ENCODE measurements at places on chromosomes 16 and 17.

- DNase-seq, result no peak
These were observed 1879.9 kb downstream of the TP53TG3F start for GRCh38 chr16:35339337-35339736.

- no peak for DNase-seq
These were observed 110.2 kb downstream of the COPRS start for GRCh38 chr17:31748881-31749280.

DNA sequence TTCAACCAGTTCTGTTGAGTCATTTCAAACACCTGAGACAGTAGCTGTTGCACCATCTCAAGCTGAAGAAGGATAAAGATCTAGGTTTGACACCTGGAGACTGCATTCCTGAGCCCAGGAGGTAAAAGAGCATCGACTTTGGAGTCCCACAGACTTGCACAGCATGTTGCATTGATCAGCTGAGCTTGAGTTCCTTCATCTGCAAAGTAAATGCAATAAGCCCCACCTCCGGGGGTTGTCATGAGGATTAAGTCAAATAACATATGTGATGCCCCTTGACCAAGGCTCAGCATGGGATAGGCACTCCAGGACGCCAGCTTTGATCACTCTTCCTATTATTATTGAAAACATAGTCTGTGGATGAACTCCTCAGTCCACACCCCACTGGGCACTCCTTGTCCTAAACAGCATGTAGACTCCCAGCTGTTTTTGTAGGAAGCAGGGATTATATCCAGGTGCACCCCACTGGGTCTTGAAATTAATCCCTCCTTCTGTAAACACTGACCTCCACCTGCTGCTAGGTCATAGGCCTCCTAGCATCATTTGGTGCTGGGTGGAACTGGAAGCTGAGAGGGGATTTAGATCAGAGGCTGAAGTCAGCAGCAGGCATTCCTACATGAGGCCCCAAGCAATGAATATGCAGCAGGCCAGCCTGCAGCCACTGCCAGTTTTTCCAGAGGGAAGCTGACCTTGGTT, 259.0 kb downstream of the HS3ST4 start:
- no peak for DNase-seq

DNA sequence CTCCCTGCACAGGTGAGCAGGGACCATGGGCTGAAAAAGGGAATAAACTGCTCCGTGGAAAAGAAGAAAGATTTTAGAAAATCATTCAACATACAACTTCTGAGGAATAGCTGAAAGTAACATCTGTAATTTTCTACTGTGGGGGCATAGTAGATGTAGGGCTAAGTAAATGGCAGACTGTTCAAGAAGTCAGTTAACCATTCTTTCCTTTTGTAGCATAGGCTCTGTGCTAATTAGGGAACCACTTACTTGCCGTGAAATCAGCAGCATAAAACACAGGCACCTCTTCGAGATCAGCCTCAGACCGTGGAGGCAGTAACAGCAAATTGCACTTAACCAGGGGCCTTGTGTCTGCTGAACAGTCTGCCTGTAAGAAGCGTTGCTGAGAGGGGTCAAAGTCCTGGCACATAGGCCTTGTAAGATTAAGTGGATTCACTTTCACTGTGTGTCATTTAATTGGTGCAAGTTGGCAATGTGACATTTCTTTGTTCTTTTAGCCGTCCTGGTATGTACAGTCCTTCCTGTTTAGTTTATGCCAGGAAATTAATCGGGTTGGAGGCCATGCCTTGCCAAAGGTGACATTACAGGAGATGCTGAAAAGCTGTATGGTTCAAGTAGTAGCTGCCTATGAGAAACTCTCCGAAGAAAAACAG, 10.4 kb downstream of the COG1 start:
- no peak for DNase-seq

DNA sequence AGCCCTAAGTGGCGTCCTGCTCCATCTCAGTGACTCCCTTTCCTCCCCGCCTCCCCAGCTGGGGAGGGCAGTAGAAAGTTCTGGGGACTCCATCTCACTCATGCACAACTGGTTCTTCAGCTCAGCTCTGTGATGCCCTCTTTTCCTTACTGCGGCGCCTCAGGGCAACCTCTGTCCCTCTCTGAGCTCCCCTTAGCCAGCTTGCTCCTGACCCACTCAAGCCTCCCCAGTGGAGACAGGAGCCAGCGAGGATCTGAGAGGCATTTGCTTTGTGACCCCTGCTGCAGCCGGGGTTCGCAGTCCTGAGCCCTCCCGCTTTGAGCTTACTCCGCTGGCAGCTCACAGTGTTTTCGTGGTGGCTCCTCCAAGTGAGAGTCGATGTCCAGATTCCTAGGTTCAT, 6.2 kb upstream of the MRC2 start:
- DNase-seq, result no peak

DNA sequence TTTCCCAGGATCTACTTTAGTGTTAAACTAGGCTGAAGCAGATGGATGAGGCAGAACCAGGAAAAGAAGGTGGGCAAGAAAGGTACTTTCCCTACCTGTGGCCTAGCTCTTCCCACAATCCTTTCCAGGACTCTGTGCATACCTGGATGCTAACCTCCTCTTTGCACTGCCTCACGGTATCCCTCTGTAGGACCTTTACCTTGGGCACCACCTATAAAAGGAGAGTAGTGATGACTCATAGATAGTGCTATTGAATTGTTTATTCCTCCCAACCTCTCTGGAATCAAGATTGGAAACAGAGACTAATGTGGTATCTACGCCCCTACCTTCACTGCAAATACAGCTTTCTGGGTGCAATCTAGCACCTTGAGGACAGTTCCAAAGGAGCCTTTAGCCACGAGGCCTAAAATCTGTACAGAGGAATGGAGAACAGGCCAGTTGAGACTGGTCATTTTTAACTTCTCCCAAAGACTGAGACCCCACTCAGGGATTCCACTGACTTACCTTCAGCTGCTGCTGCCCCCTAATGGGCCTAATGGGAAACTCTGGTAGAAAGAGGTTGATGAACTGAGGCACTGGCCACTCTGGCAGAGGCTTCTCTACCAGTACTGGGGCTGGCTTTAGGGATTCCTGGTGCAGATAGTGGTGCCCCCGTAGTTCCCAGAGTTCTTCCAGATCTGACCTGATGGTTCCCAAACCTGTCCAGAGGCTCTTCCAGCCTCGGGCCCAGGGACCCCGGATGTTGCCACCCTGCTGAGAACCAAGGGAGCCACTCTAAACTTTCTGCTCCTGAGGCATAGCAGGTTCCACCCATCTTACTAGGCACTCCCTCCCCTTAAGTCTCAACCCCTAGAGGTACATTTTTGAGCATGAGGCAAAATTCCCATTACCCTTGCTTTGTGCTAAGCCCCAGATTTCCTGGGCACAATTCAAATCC, 781 bp downstream of the RSKR start:
- peak; percentile 30 for DNase-seq

- DNase-seq, result no peak
These were observed 5.3 kb downstream of the CTNS start for GRCh38 chr17:3641717-3642486.

GRCh38 chr17:59329176-59330052, 2.0 kb upstream of the YPEL2 start:
- DNase-seq, result peak; percentile 20

GRCh38 chr17:35895636-35896587, 15.8 kb upstream of the CCL5 start:
- no peak for DNase-seq

- DNase-seq, result no peak
These were observed 19.7 kb upstream of the SHISA9 start for GRCh38 chr16:12881740-12882139.

GRCh38 chr16:25124503-25124902, 13.0 kb downstream of the LCMT1 start:
- DNase-seq, result no peak

DNA sequence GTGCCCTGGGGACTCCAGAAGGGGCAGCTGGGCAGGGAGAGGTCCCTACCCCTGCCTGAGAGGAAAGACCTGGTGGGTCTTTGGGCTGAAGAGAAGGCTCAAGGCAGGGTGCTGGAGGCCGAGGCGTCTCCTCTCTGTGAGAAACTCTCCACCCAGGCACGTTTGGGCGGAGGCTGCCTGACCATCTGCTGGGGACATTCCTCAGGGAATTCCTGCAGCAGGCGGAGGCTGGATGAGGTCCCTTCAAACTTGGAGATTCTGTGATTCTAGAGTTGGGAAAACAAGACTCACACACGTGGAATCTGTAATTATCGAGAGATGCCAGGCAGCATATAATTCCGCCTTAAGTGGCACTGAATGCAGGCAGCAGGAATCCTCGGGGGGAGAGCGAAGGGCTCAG, 21.1 kb upstream of the PHF12 start:
- no peak for DNase-seq

GRCh38 chr16:82655072-82655714, 28.4 kb downstream of the CDH13 start:
- peak; percentile 63 for DNase-seq

DNA sequence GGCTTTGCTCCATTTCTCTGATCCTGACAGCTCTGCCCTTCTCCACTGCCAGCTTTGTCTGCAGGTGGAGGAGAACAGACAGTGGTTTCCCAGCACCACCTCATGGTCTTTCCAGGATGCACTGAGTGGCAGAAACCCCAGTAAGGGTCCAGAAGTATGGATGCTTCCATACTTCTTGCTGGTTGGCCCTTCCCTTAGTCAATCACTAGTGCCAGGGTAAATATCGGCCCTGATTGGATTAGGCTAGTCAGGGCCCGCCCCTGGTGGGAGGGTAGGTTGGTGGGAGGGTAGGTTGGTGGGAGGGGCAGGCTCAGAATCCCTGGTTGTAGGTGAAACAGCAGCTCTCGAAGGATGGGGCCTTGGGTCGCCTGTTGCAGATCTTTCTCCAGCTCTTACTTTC, 10.2 kb downstream of the RNF213 start:
- peak; percentile 28 for DNase-seq

GRCh38 chr16:3787924-3788661, 70.8 kb upstream of the TRAP1 start:
- no peak for DNase-seq

DNA sequence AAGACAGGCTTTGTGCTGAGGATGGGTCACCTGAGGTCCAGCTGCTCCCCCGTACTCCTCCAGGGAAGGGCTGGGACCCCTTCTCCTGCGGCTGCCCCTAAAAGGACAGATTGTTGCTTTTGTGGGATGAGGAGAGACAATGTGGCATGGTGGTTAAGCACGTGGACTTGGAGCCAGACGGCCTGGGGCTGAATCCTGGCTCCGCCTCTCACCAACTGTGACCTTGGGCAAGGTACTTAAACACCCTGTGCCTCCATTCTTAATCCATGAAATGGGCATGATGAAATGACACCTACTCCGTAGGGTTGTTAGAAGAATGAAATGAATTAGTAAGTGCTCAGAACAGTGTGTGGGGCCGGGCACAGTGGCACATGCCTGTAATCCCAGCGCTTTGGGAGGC, 39.6 kb upstream of the PLCG2 start:
- no peak for DNase-seq

GRCh38 chr17:36760425-36760824, 159.0 kb downstream of the MRM1 start:
- DNase-seq, result no peak

DNA sequence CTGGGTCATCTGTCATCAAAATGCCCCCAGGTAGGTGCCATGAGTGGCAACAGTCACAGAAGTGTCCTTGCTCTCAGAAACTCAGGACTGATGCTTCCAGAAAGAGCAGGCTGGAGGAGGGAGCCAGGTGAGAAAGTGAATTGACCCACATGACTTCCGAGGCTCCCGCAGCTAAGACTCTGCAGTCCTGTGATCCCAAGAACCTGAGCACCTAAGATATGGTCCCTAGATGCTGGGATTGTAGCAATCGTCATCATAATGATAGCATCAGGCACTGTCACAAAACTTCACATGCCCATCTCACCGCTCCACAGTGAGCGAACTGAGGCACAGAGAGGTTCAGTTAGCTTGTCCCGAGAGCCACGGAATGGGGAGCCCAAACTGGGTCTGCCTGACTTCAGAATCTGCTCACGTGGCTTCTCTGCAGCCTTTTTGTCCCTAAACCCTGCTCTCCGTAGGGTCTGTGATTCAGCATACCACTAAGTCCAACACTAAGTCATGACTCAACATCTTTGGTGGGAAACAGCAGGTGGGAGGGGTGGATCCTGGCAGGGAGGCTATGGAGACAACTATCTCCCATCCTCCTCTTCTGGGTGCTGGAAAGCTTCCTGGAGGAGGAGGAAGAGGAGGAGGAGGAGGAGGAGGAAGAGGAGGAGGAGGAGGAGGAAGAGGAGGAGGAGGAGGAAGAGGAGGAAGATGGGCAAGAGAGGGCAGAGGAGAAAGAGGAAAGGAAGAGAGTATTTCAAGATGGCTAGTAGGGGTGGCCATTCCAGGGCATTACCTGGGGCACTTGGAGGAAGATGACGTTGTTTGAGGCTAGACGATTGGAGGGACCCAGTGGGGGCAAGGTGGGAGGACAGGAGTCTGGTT, 55.5 kb upstream of the DLX4 start:
- no peak for DNase-seq

- DNase-seq, result no peak
These were observed 11.9 kb upstream of the CHMP6 start for GRCh38 chr17:80979547-80980378.

GRCh38 chr17:42378359-42378958, 9.8 kb downstream of the STAT3 start:
- no peak for DNase-seq

GRCh38 chr16:57786632-57787518, 15.4 kb downstream of the KIFC3 start:
- no peak for DNase-seq
